NCI-H460 (cell line): ENCODE measurements at places on chromosomes 2 and 18.

DNA sequence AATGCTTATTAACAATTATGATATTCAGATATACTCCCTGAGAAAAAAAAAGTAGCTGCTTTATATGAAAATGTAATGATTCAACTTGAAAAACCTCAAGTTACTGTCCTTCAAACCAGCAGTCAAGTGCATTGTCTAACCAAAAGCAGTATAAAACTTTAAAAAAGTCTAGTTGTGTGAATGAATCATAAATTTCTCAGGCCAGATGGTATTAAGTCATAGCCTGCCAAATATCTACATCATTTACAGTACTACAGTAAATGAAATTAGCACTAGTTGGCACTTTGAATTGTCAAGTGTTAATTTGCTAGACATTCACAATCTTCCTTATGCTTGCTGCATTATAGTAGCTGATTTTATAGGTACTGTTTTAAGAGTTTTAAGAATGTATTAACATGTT is 85.9 kb downstream of the CBLN2 start:
- no peak for DNase-seq

DNA sequence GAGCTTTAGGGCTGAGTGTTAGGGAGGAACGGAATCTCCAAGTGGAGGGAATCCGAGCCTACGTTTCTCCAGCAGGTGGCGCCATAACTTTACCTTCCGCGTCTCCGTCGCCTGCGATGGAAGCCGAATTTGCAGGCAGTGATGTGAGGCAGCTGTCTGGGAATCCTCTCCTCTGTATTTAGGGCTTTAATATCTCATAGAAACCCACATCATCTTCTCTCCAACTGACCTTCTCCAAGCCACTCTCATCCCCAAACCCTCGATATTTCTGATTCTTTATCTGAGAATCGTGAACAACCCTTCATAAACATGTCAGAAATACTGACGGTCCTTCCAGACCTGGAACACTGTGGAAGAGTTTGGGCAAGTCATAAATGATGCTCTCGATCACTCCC is 27.5 kb downstream of the SIX2 start:
- DNase-seq = peak; percentile 73

DNA sequence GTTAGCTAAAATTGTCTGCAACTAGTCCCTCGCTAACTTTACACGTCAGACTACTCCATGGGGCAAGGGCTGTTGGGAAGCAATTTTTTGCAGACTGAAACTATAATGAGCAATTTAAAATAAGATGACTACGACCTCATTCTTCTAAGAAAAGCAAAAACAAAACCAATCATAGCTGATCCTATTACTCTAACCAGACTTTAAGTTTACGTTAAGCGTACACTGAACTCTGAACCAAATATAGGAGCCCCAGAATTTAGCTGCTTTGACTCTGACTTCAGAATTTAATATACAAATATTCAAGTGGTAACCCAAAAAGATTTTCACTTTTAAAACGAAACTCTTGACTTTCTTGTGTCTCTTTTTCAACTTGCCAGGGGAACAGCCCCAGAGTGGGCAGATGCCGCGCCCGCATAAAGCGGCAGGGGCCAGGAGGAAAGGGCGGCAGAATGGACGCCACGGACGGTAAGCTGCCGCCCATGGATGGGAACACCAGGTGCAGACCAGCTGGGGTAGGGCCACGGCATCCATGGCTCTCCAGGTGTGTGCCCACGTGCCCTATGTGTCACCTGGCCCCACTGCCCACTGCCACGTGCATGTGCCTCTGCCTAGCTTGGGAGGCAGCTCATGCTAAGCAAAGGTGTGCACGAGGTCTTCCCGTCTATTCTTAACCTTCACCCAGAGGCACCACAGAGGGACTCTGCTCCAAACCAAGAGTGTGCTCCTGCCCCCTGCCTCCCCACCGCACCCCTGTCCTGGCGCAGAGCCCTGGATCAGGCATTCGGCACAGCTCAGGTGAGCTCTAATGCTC is 217.6 kb downstream of the HDAC4 start:
- no peak for DNase-seq

GRCh38 chr2:60652832-60653340 is 99.4 kb upstream of the BCL11A start:
- no peak for DNase-seq

GRCh38 chr2:23137166-23137565 is 247.8 kb upstream of the KLHL29 start:
- DNase-seq = no peak

GRCh38 chr2:241616168-241617125 is 20.5 kb downstream of the THAP4 start:
- no peak for DNase-seq

- DNase-seq = no peak
Observed at GRCh38 chr2:118723394-118723793, 124.1 kb downstream of the EN1 start.

DNA sequence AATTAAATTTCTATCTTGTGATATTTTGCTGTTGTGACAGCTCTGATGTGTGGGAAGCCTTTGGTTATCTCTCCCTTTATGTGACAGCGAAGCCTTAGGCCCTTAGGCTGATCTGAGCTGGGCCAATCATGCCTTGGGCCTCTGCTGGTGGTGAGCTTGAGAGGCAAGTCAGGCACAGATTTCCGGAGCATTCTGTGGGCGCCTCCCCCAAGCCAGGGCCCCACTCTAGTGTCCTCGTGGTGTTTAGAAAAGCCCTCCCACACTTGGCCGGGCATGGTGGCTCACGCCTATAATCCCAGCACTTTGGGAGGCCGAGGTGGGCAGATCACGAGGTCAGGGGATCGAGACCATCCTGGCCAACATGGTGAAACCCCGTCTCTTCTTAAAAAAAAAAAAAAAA is 239.8 kb downstream of the SH3RF3 start:
- DNase-seq = no peak

GRCh38 chr18:55398858-55399257 is 189.1 kb downstream of the TCF4 start:
- DNase-seq = no peak

- DNase-seq = no peak
Observed at GRCh38 chr18:79478484-79479115, 82.9 kb downstream of the NFATC1 start.

DNA sequence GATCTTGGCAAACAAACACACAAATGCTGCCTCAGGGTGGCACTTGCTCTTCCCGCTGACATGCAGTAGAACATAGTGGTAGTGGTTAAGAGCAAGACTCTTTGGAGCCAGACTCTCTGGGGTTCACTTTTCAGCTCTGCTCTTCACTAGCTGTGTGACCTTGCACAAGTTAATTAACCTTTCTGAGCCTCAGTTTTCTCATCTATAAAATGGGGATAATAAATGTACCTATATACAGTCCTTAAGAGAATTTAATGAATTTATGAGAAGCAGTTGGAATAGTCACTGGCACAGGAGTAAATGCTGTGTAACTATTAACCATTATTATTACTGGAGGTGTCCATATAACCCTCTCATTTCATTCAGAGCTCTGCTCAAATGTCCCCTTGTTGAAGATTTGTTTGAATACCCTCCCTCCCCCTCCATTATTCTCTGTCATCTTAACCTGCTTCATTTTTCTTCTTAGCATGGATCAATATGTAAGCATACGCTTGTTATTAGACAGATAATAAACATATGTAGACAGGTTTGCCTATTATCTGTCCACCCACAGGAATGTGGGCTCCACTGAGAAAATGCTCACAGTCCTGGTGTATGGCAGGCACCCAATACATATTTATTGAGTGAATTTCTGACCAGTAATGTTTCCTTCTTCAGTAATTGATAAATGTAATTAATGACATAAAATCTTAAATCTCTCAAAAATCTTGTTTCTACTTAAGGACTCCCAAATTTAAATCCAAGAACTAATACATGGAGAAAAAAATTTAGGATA is 64.5 kb downstream of the TSPYL6 start:
- no peak for DNase-seq

DNA sequence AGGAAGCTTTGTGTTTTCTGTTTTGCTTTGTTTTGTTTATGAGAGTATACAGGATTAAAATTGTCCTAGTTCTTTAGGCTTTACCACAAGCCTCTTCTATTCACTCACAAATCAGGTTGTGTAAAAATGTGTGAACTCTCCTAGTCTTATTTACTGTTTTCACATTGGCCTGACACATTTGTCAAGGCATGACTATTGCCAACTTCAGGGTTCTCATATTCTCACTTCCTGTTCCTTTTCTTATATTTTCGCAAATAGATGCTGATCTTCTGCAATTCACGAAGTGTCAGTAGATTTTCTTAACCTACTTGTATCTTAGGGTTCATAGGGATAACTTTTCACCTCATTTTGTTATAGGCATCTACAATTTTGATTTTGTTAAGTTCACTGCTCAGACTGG is 67.1 kb downstream of the CCDC102B start:
- no peak for DNase-seq

DNA sequence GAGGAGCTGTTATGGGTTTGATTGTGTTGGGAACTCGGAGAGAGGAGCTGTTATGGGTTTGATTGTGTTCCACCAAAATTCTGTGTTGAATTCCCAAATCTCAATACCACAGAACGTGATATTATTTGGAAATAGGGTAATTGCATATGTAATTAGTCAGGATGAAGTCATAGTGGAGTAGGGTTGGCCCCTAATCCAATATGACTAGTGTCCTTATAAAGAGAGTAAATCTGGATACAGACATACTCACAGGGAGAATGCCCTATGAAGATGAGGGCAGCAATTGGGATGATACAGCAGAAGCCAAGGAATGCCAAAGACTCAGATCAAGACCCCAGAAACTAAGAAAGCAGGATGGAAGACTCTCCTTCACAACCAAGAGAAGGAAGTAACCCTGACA is 1023.2 kb upstream of the ZEB2 start:
- no peak for DNase-seq

- no peak for DNase-seq
Observed at GRCh38 chr2:128978212-128978611, 659.5 kb upstream of the HS6ST1 start.

GRCh38 chr2:203732092-203732952 is 25.9 kb downstream of the CD28 start:
- no peak for DNase-seq

- DNase-seq = no peak
Observed at GRCh38 chr2:154193246-154193645, 321.5 kb downstream of the GALNT13 start.

DNA sequence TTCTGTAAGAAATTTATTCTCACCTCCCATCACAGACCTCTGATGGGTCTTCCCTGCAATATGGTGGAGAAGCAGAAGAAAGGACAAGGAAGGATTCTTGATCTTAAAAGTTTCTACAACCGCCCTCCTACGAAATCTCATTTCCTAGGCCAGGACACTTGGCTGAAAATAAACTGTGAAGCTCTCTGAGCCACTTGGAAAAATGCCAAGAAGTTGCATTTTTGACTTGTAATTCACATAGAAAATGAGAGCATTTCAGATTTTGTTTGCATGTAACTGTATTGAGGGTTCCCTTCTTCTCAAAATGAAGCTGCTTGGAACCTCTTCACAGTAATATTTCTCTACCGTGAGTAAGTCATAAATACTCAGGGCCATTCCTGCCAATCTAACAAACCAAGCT is 458.3 kb upstream of the SLC14A2 start:
- DNase-seq = no peak

DNA sequence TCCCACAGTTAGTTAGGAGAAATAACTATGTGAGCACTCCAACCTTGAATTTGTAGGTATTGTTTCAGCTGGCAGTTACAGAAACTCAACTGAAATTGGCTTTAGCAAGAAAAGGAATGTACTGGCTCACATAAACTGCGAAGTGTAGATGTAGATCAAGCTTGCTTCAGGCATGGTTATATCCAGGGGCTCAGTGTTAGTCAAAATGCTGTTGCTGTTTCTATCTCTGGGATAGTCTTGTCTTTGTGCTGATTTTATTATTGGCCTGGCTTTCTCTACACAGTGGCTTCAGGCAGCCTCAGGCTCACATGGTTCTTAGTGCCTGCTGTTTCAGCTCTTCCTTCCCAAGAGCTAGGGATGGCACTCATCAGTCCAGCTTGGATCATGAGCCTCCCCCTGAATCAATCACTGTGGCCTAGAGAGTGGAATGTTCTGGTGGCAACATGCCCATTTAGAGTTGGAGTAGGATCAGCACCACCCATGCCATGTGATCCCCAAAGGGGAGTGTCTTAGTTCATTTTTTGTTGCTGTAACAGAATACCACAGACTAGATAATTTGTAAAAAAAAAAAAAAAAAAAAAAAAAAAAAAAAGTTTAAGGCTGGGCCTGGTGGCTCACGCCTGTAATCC is 69.1 kb upstream of the FOXI3 start:
- DNase-seq = no peak

DNA sequence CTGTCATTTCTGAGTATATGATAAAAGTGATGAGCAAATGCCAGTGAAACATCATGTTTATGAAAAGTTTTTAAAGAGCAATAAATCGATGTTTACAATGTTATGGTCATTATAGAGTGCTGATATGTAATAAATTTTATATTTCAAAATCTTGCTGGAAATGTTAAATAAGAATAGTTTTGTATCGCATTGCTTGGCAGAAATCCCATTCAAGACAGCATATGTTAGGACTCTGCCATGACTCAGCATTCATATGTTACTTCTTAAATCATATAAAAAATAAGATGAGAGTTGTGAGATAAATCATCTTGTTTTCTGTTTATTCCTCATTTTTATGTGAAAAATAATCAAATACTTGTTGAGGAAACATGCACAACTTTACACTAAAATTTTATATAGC is 949.9 kb upstream of the NRXN1 start:
- peak; percentile 49 for DNase-seq

- DNase-seq = no peak
Observed at GRCh38 chr2:241965931-241966412, 96.4 kb downstream of the RTP5 start.

DNA sequence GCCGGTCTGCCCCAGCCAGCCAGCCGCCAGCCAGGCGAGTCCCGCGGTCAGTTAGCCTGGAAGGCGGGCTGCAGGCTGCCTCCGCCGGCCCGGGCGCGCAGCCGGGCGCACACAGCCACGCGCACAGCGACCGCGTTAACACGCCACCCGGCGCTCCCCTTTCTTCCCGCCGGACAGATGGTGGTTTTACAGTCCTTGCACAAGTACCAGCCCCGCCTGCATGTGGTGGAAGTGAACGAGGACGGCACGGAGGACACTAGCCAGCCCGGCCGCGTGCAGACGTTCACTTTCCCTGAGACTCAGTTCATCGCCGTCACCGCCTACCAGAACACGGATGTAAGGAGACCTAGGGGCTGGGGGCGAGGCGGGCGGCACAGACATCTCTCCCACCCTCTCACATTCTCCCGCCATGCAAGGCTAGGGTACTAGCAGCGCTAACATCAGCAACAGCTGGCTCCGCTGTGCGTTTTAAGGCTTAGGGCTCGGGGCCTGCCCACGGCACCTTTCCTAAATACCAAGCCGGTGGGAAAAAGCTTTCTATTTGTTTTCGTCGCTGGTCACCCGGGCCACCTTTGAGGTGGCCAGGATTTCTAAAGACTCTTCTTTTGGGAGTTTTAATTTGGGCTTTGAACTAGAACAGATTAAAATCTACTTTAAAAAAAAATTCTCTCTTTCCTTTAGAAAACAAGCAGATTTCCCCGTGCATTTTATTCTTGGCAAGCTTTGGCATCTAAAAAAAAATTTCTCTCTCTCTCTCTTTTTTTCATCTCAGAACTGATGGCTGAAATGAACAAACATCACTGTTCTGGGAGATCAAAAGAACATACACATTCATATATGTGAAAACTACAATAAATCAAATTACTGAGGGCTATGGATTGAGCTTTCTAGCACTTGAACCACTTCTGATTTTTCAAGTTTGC is 2.9 kb downstream of the TBR1 start:
- DNase-seq = no peak

GRCh38 chr2:155190342-155190741 is 491.8 kb downstream of the KCNJ3 start:
- no peak for DNase-seq
